ENCODE measurements at places on chromosomes 4 and X.

DNA sequence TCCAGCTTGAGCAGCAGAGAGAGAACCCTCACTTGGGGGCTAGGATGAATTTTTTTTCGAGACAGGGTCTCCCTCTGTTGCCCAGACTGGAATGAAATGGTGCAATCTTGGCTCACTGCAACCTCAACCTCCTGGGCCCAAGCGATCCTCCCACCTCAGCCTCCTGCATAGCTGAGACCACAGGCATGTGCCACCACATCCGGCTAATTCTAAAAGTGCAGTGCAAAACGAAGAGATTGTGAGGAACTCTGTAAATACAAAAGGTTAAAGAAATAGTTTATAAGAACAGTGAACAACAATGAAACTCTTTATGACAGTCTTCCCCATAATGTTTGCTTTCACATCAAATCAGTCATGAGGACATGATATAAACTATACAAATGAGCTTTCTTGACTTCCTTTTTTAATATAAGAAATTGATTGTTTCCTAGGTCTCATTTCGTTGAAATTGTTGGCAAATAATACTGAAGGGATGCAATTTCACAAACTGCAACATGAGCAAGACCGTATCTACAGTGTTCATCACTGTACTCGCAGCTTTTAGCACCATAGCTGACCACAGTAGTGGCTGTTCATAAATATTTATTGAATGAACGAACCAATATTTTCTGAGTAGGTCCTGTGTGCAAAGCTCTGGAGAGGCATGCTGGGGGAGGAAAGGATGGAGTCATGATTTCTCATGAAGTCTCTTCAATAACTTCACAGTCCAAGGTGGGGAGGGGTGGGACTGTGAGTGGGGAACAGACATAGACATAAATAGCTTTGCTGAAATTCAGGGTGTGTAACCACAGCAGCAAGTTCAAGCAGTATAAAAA lies 116.1 kb downstream of the SHROOM3 start:
- DNase-seq: no peak

GRCh38 chr4:80215449-80216052 lies 18.2 kb downstream of the PRDM8 start:
- DNase-seq: no peak

GRCh38 chr4:125198916-125199315 lies 115.8 kb upstream of the FAT4 start:
- no peak for DNase-seq

DNA sequence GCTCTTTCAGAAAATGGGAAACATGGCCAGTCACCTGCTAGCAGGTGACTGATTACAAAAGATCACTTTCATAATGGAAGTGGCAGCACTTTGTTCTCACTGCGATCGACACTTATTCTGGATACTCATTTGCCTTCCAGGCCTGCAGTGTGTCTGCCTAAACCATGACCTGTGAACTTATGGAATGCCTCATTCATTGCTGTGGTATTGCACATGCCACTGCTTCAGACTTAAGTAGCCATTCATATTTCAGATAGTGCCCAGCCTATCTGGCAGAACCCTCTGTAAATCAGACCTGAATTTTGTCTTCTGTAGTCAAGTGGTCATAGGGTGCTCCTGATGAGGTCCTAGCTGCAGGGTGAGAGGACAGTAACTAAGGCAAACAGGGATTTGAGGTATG lies 23.3 kb upstream of the MGST2 start:
- DNase-seq: no peak
